ENCODE measurements at places on chromosomes 6 and 20.

GRCh38 chr6:1613688-1614447, 4.2 kb downstream of the FOXC1 start:
- DNase-seq, result peak; percentile 74

GRCh38 chr6:137486416-137486815, 7.8 kb downstream of the OLIG3 start:
- DNase-seq, result no peak

DNA sequence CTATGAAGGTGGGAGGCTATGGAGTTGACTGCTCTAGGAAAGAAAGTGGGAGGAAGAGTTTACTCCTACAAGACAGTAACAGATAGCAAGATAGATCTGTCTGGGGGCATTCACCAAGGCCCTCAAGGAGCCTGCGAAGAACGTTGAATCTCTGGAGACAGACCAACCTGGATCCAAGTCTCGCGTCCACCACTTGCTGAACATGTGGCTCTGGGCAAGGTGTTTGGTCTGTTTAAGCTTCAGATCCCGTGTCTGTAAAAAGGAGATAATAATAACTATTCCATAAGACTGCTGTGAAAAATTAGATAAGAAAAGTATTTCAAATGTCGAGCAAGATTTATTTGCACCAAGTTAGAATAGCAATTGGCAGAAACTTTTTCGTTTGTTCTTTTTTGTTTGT, 8.1 kb upstream of the EEF1A1 start:
- no peak for DNase-seq

DNA sequence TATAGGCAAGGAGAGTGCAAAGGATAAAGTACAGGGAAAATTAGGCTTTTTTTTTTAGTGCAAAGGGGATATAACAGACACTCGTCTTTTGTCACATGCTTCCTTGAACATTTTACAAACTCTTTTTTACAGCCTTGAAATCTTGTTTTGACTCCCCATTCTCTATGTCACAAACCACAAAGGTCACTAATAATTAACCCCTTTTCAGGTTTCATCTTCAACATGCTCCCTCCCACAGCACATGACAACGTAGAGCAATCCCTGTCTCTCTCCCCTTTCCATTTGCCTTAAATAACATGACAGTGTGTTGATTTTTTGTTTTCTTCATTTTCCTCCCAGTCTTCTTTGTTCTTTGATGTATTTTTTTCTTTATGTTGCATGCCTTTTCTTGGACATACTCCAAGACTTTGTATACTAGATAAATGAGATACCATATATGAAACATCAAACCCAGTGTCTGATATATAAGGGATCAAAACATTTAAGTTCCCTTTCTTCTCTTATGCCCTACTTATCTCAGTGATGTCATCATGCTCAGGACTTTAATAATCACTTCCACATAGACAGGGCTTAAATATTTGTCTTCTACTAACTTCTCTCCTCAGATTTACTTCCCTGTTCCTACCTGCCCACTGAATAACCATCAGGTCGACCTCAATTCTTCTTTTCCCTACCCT, 378.7 kb upstream of the HSF2 start:
- DNase-seq, result no peak

GRCh38 chr6:153092082-153093013, 38.7 kb downstream of the RGS17 start:
- DNase-seq, result no peak

GRCh38 chr6:14873101-14873500, 372.8 kb upstream of the JARID2 start:
- DNase-seq, result no peak

DNA sequence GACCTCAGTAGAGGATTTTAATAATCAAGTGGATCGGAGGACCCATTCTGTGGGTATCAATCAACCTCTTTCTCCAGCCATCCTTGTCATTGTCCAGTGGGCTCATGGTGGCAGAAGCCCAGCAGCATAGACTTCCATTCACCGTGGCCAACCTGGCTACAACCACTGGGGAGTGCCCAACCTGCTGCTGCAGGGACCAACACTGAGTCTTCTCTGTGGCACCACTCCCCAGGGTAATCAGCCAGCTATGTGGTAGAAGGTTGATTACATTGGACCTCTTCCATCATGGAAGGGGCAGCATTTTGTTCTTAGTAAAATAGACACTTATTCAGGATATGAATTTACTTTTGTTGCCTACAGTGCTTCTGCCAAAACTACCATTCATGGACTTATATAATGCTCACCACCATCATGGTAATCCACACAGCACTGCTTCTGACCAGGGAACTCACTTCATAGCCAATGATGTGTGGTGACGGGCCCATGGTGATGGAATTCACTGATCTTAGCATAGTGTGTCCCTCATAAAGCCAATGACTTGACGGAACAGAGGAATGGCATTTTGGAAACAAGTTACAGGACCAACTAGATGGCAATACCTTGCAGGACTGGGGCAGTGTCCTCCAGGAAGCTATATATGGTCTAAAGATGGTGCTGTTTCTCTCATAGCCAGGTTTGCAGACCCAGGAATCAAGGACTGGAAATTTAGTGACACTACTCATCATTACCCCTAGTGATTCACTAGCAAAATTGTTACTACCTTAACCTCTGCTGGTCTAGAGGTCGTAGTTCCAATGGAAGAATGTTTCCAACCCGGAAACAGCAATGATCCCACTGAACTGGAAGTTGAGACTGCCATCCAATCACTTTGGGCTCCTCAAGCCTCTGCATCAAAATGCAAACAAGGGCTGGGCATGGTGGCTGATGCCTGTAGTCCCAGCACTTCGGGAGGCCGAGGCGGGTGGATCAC, 7.6 kb downstream of the CD24 start:
- no peak for DNase-seq

DNA sequence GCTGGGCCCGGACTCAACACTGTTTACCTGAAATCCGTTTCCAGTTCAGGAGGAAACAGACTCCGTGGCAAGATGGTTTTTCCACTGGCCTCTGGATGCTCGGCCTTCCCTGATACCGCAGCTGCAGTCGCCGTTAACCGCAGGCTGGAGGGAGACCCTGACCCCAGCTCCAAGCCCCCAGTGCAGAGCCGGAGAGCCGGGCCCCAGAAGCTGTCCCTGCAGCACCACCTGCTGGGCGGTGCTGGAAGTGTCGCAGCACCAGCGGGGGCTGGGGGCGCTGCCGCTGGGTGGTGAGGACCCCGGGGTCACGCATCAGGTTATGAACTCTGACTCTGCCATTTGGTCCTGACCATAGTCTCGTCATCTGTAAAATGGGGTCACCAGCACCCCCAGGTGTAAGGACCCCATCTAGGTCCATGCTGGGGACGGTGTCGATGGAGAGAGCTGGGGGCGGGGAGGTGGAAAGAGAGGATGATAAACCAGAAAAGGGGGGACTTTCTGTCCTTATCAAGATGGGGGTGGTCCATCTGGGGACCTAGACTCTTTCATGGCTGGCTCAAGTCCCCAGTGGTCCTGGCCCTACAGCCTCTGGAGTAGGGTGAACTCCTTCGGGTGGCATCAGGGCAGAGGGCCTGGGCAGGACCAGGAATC, 20.8 kb upstream of the CHRNA4 start:
- DNase-seq, result peak; percentile 47

- DNase-seq, result no peak
These were observed 83.0 kb downstream of the YTHDF1 start for GRCh38 chr20:63132715-63133471.

GRCh38 chr6:154921482-154921881, 73.6 kb upstream of the TIAM2 start:
- DNase-seq, result no peak

DNA sequence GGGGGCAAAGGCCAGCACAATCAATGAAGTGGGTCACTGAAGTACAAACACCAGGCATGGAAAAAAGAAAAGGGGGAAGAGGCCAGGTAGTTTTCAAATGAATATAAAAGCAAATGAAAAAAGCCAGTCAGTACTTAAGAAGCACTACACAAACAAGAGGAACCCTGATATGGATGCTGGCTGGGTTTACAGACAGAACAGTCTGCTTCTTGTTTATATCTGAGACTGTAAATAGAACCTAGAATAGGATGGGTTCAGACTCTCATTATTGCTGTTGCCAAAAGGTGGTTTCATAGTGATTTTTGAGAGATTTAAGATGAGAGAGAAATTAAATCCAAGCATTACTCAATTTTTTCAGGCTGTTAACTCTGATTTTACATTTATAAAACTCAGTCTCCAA, 24.1 kb downstream of the USP45 start:
- DNase-seq, result no peak

DNA sequence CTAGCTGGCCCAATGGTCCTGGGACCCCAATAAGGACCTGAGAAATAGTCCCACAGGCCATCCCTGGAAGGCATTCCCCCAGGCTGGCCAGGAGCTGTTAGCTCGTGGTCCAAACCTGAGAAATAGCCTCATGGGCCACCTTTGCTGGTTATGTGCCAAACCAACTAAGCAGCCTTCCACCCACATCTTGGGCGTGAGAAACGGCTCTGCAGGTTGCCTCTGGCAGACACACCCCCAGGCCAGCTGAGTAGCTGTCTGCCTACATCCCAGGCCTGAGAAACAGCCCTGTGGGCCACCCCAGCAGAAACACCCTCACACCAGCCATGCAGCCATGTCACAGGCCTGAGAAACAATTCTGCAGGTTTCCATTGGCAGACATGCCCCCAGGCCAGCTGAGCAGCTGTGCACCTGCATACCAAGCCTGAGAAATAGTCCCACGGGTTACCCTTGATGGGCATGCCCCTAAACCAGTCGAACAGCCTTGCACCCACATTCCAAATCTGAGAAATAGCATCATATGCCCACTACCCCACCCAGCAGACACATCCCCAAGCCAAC, 567.8 kb upstream of the ID4 start:
- DNase-seq, result no peak

DNA sequence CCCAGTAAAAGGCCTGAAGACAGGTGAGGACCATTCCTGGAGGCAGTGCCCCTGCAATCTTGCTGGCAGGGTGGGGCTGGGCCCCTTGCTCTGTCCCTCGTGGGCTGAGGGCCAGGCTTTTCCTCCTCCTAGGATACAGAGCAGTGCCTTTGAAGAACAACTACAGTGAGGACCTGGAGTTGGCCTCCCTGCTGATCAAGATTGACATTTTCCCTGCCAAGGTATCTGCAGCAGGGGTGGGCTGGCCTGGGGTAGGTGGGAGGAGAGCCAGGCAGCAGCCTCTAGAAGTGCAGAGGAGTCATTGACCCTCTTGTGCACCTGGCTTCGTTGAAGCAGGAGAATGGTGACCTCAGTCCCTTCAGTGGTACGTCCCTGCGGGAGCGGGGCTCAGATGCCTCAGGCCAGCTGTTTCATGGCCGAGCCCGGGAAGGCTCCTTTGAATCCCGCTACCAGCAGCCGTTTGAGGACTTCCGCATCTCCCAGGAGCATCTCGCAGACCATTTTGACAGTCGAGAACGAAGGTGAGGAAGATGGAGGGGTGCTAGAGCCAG, 36.5 kb downstream of the PLCG1 start:
- DNase-seq, result no peak

DNA sequence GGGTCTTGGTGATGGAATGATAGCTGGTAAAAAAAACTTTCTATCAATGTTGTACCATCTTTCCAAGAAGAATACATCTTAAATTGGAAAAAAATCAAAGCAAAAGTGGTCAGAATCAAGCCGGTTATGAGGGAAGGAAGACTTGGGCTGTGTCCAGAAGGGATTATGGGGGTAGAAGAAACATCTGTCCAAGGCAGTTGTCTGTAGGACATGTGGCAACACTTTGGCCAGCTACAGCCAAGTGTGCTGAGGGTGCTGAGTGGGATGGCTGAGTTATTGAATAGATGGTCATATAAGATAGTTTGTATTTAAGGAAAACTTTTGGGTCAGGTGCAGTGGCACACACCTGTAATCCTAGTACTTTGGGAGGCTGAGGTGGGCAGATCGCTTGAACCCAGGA, 38.4 kb downstream of the INSM1 start:
- DNase-seq, result no peak

DNA sequence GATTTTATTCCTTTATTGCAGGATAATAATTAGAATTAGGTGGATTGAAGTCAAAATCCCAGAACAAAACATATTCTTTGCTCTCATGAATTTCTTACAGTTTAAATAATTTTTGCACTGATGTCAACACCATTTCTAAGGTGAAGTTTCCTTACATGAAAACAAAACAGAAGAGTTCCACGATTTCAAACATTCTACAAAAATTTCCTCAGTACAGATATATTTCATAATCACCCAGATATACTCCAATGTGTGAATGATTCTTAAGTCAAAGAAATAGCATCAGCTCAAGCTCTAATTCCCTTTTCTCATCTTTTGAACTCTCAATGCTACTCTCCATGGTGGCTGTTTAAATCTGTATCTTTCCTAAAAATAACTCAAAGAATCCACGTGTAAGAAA, 39.5 kb upstream of the THBS2 start:
- DNase-seq, result no peak

DNA sequence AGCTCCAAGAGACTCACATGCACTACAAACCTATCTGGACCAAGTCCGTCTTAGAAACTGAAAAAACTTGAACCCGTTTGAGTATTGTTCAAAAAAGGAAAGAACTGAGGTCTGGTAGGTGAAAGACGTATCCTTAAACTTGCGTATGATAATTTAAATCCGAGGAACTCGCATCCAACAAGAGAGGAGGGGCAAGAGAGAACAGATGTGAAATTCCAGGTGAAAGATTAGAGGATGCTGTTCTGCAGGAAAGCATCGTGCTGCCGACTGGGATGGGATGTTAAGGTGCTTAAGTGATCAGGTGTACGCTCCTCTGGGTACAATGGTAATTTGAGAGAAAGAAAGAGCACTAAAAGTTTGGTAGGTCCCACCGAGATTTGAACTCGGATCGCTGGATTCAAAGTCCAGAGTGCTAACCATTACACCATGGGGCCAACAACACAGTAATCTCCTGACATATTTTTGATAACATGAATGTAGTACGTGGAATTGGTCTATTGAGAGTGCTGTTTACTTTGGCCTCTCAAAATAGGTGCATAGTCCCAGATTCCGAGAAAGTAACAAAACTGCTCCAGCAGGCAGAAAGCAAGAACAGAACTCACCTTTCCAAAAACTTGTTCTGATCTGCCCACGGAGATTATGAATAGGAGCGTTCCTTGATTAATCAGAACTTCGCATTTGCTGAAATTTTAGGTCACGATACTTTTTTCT, 53.5 kb upstream of the BTN3A2 start:
- no peak for DNase-seq

DNA sequence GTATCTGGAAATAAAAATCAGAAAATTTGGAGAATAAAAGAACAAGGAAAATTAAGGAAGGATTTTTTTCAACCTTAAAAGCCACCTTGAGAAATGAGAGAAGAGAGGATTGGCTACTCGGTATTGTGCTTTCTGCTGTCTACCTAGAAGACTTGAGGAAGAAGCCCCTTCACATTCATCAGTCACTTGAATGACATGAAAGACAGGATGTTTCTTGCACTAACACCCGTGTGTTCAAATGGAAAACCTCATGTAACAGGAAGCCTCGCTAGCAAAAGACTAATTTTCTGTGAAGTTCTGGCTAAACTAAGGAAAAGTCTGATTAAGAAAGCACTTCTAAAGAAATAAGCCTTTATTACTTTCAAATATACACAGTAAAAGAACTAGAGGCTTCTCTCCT, 69.9 kb downstream of the OLIG3 start:
- no peak for DNase-seq

GRCh38 chr6:142376115-142376514, 74.3 kb downstream of the ADGRG6 start:
- no peak for DNase-seq

- DNase-seq, result peak; percentile 33
These were observed 5.6 kb upstream of the STX16 start for GRCh38 chr20:58645412-58645968.

GRCh38 chr6:147577488-147577887, 69.0 kb downstream of the SAMD5 start:
- no peak for DNase-seq

- peak; percentile 25 for DNase-seq
These were observed 815.5 kb upstream of the SLC35B3 start for GRCh38 chr6:9250852-9251251.

GRCh38 chr6:142651384-142651783, 293.6 kb downstream of the HIVEP2 start:
- DNase-seq, result no peak

Data from left hindlimb (tissue), 1 donor.